H9 (cell line): ENCODE measurements at places on chromosomes 3 and 15. TPM values are rescaled to one million over a fixed set of nuclear protein-coding genes. Genes with fewer than 3 reads are reported as not detected.

GRCh38 chr3:141454906-141455602 lies 31.8 kb upstream of the RASA2 start:
- no peaks in the 10 kb centered on the region; the same call in 1 of the 2 replicates for H3K4me1 ChIP-seq
- H3K36me3 ChIP-seq = no peaks in the 10 kb centered on the region
- H3K4me3 ChIP-seq = no peak overlapping the region

DNA sequence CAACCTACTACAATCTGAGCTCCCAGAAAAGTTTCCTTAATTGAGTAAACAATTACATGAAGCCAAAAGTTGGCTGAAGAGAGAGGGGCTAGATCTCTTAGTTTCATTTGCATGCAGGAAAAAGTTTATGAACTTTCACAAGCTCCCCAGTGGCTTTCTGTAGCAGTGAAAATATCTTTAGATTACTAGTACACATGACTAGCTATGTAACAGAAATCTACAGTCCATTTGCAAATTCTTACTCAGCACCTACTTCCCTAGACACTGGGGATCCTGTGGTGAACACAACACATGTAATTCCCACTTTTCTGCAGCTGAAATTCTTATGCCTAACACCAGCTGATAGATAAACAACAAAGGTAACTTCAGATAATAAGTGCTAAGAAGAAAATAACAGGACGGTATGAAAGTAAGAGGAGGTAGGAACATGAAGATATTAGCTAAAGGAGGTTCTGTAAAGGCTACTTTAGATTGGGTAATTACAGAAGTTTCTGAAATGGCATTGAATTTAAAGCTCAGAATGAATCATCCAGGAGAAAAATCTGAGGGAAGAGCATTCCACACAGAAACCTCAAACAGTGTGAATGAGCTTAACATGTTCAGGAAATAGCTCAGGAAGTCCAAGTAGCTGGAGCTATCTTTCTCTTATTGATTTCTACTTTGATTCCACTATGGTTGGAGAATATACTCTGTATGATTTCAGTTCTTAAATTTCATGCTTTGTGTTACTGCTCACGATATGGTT lies 204.8 kb downstream of the MAGI1 start:
- H3K4me3 ChIP-seq = no peak overlapping the region
- peaks cover 11% of the 10 kb centered on the region for H3K4me1 ChIP-seq
- no peak for DNase-seq
- H3K27me3 ChIP-seq = no peaks in the 10 kb centered on the region
- H3K36me3 ChIP-seq = no peaks in the 10 kb centered on the region

Gene CCPG1
- total RNA-seq = 9.0 and 9.3 TPM in 2 replicates

DNA sequence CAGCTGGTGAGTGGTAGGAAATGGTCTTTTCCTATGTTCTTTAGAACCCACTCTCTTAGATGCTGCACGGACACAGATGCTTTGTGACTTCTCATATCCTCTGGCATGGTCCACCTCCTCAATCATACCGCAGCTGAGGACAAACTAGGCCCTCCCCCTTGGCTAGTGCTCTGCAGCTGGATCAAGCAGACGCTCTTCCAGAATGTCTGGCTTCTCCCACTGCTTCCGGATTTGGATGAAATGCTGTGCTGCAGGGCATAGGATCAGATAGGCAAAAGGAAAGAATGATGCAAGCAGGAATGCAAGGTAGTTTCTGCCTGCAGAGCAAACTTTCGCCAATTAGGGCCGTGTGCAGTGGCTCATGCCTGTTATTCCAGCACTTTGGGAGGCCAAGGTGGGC lies 75.7 kb upstream of the SLC4A7 start:
- H3K36me3 ChIP-seq = no peaks in the 10 kb centered on the region
- DNase-seq = no peak
- H3K27me3 ChIP-seq = no peaks in the 10 kb centered on the region
- no peak overlapping the region for H3K4me3 ChIP-seq
- H3K4me1 ChIP-seq = no peaks in the 10 kb centered on the region; the same call in 1 of the 2 replicates

DNA sequence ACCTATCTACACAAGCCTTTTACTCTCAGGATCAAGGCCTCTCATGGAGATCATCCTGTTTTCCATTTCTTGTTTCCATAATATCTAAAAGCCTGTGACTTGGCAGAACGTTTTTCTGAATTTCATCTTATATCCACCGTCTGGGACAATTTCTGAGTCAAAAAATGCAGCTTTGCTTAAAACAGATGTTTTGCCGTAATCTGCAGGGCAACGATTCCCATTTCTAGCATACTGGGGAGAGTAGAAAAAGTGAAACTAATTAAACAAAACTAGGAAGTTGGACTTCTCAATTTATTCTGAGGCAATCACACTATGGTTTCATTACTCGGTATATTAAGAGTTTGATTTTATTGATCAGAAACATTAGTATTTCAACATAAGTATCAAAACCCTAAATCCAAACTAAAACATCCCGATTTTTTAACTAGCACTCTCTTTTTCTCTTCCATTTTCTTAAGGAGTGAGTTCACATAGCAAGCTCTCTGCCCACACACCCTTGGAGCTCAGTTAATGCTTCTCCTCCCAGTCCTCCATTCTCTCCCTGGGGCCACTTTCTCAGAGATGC lies 33.6 kb downstream of the SPATA12 start:
- H3K36me3 ChIP-seq = peaks cover 32% of the 10 kb centered on the region
- no peaks in the 10 kb centered on the region for H3K4me1 ChIP-seq
- no peak overlapping the region for H3K27ac ChIP-seq

Gene GOLGA6A
- total RNA-seq = 0.72 and 0.90 TPM in 2 replicates

Gene SPINT1
- total RNA-seq = 129 and 130 TPM in 2 replicates

- H3K27me3 ChIP-seq = no peaks in the 10 kb centered on the region
- no peak overlapping the region for H3K27ac ChIP-seq
- H3K36me3 ChIP-seq = no peaks in the 10 kb centered on the region
- H3K4me1 ChIP-seq = no peaks in the 10 kb centered on the region
- H3K4me3 ChIP-seq = no peak overlapping the region
- no peak for DNase-seq
Observed at GRCh38 chr15:98280284-98280975, 319.9 kb downstream of the ARRDC4 start.

DNA sequence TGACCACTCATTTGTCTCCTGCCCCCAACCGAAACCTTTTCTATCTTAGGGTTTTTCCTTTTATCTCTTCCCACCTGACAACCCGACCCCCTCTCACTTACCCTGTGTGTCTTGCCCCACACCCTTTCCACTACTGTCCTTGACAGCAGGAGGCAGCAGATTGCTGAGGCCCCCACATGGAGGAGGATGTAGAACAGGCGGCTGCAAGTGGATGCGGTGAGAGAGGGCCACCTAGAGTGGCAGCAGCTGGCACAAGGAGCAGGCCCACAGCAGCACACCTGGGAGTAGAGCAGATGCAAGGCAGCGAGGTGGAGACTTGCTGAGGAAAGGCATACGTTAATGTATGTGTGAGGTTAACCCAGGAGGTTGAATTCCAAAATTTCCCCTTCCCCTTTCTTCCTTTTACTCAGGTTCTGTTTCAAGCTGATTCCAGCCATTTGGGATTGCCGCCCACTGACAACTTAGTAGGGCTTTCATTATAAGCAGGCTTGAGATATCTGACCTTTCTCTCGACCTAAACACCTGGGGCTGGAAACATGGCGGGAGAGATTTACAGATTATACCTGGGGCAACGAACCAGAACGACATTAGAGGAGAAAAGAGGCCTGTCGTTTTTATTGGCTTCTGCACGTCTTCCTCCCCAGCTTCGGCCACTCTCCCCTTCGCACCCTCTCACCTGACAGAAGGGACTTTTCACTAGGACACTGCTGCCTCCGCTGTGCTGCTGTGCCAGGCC lies 643 bp downstream of the SERINC4 start:
- DNase-seq = peak; percentile 51
- H3K27ac ChIP-seq = no peak overlapping the region

DNA sequence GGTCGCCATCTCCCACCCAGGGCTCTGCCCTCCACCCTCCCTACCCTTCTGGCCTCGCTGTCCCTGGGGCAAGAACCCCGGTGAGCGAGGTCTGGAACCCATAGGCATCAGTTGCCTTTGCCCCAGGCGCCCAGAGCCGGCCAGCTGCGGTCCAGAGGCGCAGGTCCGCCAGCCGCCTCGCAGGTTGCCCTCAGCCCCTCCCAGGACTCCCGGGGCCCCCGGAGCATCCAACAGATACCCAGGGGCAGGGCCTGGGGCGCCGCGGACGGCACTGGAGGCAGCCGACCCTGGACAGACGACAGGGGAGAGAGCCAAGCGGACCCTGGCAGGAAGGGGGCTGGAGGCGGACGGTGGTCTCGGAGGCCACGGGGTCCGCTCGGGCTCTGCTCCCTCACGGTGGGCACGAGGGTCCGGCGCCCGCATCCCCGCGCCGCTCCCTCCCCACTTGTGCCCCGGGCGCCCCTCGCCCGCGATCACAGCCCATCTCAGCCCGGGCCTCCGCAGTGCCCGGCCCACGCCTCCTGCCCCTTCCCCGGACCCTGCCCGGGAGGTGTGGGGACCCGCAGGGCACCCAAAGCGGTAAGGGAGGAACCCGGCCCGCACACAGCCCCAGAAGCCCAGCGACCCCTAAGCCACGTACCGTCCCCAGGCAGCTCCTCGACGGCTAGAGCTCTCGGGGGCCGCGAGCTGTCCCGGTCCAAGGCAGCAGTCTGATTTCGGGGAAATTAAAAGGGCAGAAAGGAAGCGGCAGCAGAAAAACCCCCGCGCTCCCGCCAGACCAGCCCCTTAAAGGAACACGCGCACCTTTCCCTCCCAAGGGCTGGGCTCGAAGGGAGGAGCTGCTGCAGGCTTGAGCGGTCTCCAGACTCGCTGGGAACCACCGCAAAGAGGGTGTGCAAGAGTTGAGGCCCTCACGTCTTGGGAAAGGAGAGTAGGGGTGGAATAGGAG lies at the start of gene HAPLN3:
TSS of gene HAPLN3 (minus strand) at position 726 of the 949 bp plus-strand sequence. CDS start 8,246 bp downstream, outside the sequence.
- peaks cover 12% of the 10 kb centered on the region for H3K4me1 ChIP-seq
- H3K36me3 ChIP-seq = peaks cover 14% of the 10 kb centered on the region

- no peaks in the 10 kb centered on the region for H3K27me3 ChIP-seq
- no peaks in the 10 kb centered on the region for H3K4me1 ChIP-seq
- no peak overlapping the region for H3K27ac ChIP-seq
- no peaks in the 10 kb centered on the region for H3K36me3 ChIP-seq
Observed at GRCh38 chr3:24485511-24485910, 9.1 kb downstream of the THRB start.

GRCh38 chr15:100940767-100941379 lies 21.7 kb downstream of the LRRK1 start:
- H3K36me3 ChIP-seq = no peaks in the 10 kb centered on the region
- H3K27ac ChIP-seq = no peak overlapping the region
- DNase-seq = no peak
- H3K4me1 ChIP-seq = no peaks in the 10 kb centered on the region
- H3K4me3 ChIP-seq = no peak overlapping the region

DNA sequence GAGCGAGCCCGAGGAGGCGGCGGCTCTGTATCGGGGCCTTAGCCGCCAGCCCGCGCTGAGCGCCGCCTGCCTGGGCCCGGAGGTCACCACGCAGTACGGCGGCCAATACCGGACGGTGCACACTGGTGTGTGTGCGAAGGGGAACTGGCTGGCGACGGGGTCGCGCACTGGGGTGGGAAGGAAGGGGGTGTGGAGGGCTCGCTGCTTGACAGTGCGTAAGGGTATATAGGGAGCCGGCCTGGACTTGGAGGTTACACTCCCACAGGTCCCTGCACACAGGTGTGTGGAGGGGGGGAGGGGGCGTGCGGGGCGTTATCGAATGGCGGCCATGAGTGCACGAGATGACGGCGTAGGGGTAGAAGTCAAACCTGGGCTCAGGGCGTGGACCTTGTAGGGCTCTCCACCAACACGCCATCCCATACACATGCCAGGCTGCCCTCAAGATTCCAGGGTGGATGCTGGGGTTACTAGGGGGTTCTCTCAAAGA lies 389 bp downstream of the APEH start:
- peaks cover 23% of the 10 kb centered on the region; the same call in 2 of the 3 replicates for H3K36me3 ChIP-seq
- peak overlapping the region; percentile 94 for H3K4me3 ChIP-seq
- H3K27ac ChIP-seq = no peak overlapping the region
- no peaks in the 10 kb centered on the region for H3K27me3 ChIP-seq
- no peaks in the 10 kb centered on the region; the same call in 1 of the 2 replicates for H3K4me1 ChIP-seq

DNA sequence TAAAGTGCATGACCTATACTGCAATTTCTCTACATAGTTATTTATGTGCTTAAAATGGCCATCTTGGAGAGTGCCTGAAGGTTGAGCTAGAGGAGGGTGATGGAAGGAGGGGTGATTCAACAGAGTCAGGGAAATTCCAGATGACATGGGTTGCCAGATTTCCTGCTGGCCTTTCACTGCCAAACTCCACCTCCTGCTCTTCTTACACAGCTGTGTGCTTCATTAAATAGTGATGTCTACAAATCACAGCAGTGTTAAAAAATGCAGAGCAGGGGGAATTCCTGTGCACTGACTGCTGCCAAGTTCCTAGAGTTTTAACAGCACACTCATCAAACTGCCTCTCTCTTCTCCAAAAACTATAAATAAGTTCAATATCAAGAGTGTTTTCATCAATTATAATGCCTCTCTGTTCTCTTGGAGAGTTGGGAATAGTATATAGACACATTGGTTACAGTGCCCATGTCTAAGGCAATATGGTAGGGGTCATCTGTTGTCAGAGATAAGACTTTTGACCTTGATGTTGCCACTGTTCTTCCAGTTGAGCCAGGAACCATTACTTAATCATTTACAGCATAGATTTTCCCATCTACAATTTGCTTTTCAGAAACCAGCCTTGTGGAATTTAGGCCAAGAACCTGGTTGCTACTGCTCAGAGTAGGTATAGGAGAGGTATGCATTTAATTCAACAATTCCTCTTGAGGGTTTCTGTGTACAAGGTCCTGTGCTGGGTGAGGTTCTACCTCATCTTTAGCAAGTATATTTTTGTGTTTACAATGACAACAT lies 79.6 kb downstream of the TP63 start:
- no peak overlapping the region for H3K27ac ChIP-seq
- DNase-seq = peak; percentile 32
- H3K27me3 ChIP-seq = no peaks in the 10 kb centered on the region
- H3K4me1 ChIP-seq = no peaks in the 10 kb centered on the region

DNA sequence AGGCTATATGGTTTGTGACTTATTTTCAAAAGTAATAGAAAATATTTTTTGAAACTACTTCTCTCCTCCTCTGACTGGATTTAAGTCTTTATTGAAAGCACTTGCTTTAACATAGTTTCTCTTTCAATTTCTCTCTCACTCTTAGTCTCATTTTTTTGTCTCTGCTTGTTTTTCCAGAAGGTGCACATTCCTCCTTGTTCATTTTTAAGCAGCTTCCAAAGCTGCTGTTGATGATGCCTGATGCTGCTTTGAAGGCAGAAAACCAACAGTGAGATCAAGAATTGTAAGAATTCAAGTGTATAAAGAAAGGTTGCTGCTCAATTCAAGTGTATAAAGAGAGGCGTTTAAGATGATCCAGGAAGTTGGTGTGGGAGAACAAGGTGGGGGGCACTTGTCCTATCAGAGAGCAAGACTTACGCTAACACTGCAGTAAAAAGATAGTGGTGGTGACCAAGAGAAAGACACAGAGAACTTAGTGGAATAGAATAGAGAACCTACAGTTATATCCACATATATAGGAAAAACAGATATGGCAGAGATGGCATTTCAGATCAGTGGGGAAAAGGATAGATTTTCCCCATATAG lies 12.1 kb downstream of the NR2C2 start:
- H3K4me1 ChIP-seq = no peaks in the 10 kb centered on the region
- DNase-seq = no peak
- peaks cover 33% of the 10 kb centered on the region for H3K36me3 ChIP-seq
- no peak overlapping the region for H3K27ac ChIP-seq
- no peak overlapping the region for H3K4me3 ChIP-seq

Gene TGM4
- total RNA-seq = not detected in 2 replicates

Gene NTRK3
- total RNA-seq = 2.4 and 2.5 TPM in 2 replicates
